Cardiac septum (tissue), 1 donor: ENCODE measurements at places on chromosomes 12 and 14. TPM values are rescaled to one million over a fixed set of nuclear protein-coding genes. Genes with fewer than 3 reads are reported as not detected.

DNA sequence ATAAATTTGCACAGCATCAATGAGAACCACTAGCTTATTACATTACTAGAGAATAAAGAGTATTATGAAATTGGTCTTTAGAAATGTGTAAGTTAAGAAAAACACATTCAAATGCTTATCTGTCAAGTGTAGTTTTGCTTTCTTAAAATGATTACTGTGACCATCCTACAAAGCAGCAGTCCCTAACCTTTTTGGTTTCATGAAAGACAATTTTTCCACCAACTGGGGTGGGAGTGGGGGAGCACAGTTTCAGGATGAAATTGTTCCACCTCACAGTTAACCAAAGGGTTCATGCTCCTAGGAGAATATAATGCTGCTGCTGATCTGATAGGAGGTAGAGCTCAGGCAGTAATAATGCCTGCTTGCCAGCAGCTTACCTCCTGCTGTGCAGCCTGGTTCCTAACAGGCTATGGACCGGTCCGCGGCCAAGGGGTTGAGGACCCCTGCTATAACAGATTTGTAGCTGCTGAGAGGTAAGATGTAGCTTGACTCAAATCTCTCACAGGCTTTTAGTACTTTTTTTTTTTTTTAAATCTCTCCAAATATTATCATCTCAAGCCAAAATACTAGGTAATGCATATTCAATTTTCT, 45.4 kb downstream of the PPP4R3A start:
- DNase-seq, result no peak

GRCh38 chr12:128977441-128977840, 124.2 kb downstream of the GLT1D1 start:
- no peak for DNase-seq

GRCh38 chr14:104689109-104689880, at the start of gene INF2:
INF2 (plus strand) TSS chr14:104689618; CDS start chr14:104701366, 11,748 bp downstream.
- DNase-seq, result no peak

TPH2 gene
- total RNA-seq, result not detected
